DMS 273 treated with DMSO at 0.1 percent for 48 hours (cell line): ENCODE measurements at places on chromosomes 5 and 9.

DNA sequence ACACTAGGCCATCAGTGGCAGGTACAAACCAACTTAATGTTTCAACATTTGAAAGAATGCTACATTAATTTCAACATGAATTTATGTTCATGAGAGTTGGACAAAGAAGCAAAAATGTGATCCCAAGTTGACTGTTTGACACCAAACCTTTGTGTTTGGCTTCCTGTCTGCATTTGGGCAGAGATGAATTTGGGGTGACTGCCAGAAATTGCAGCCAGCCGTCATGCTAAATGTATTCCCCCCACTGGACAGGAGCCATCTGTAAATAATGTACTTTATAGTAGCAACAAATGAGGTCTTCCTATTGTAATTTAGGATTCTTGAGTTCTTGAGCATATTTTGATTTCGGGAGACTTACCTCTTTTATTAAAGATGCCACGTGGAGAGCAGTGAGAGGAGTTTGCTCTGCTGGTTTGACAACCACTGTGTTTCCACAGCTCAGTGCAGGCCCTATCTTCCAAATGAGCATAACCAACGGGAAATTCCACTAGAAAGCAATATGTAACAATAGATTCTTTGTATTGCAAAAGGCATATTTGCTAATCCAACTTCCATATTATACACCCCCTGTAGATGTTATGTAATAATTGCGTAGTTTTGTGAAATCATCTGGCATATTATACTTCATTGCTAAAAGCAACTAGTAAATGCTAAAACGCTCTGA is 27.6 kb downstream of the ALDH1A1 start:
- no peak for DNase-seq

- no peak for DNase-seq
Measured at GRCh38 chr5:116492776-116493175, 81.8 kb downstream of the SEMA6A start.

DNA sequence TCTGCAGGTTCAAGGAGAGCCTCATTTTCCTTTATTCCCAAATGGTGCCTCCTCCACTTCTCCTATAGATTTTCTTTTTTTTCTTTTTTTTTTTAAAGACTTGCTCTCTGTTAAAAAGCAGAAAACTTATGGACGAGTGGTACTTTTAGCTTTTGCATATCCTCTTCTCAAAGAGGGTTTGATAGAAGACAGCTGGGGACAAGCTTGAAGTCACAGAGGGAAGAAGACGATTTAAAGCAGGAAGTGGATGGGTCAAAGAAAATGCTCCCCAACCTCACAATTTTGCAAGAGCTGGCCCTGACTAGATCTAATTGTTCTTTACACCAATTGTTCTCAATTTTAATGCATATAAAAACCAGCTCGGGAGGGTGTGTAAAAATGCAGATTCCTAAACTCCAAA is 48.9 kb downstream of the APBA1 start:
- no peak for DNase-seq

- DNase-seq = no peak
Measured at GRCh38 chr5:165809914-165810313, 2304.5 kb downstream of the MAT2B start.

- DNase-seq = no peak
Measured at GRCh38 chr9:119898316-119898715, 529.1 kb upstream of the BRINP1 start.

DNA sequence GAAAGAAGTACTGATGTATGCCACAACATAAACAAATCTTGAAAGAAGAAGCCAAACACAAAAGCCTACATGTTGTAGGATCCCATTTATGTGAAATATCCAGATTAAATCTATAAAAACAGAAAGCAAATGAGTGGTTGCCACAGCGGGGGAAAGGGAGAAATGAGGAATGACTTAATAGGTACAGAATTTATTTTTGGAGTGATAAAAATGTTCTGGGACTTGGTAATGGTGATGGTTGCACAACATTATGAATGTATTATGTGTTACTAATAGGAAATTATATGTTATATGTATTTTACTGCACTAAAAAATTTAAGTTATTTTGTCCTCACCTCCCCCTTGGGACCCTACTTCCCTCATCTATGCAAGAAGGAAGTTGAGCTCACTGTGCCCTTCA is 16.4 kb upstream of the TTC1 start:
- no peak for DNase-seq
